ENCODE measurements at places on chromosomes 4 and X.
A peak's percentile ranks its signal among the peaks of the same experiment; 100 is the strongest.

- DNase-seq, result no peak
These were observed 227.2 kb downstream of the APBB2 start for GRCh38 chr4:40987151-40987550.

GRCh38 chr4:140615451-140615850, 46.7 kb upstream of the UCP1 start:
- DNase-seq, result no peak

DNA sequence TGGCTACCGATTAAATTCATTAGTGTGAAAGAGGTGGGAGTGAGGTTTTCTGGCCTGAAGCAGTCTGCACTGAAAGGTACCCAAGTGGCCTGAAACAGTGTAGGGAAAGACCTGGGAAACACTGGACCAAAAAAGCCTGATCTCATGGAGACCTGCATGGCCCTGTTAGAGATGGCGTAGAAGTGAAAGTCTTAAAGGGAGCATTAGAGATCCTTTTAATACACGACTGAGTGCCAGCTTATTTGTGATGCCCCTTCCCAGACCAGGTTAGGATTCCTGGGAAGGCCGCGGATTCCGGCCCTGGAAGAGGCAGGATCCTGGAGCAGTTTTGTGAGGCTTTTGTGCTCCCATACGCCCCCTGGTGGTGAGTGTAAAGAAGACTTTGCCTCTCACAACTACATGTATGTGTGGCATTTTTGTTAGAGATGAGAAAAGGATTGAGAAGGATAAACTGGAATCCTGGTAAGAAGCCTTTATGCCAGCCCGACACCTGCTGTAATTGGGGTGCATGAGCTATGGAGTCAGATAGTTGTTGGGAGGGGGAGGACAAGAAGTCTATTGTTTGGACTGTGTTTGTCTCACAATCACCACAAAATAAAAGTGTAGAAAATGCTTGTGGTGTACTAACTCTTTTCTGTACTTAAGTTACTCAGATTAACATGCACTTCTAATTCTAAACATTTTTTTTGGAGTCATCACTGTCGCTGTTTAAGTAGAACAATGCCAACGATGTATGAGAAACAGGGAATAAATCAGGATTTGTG, 54.0 kb downstream of the JADE1 start:
- DNase-seq, result peak; percentile 53

DNA sequence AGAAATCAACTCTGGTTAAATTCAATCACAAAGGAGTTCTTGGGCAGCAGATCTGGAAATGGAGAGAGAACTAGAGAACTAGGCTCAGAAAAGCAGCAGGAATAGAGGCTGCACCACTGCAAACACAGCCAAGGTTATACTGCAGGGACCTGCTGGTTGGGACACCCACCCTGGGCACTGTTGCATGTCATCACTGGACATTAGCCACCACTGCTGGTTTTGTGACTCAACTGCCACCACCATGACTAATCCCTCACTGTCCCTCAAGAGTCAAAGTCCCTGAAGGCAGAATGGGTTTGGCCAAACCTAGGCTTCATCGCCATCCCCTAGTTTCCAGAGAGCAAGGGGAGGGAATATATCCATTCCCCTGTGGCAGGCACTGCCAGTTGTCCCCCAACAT, 38.1 kb upstream of the IRAK1 start:
- DNase-seq, result no peak

GRCh38 chr4:78806943-78807460, 30.9 kb downstream of the BMP2K start:
- DNase-seq, result no peak

- DNase-seq, result no peak
These were observed 216.3 kb upstream of the PCDH18 start for GRCh38 chr4:137748616-137749015.

GRCh38 chr4:186953599-186954260, 230.1 kb upstream of the FAT1 start:
- no peak for DNase-seq

DNA sequence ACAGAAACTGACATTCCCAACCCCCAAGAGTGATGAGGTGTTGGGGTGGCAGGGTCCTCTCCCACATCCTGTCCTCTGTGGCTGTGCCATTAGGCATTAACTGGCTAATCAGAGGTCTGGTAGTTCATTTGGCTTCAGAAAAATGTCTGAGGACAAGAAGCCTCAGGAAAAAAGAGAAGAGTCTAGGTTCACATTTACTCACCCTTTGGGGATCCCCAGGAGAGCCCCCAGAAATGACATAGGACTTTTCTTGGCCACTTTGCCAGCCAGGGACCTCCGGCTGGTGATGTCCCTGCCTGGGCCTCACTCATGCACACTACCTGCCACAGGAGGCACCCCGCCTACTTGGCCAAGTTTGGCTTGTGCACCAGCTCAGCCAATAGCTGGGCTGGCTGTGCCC, 173.0 kb downstream of the RBM46 start:
- DNase-seq, result no peak

GRCh38 chr4:99669084-99669483, 11.5 kb upstream of the C4orf54 start:
- DNase-seq, result no peak

- no peak for DNase-seq
These were observed 123.5 kb downstream of the DCHS2 start for GRCh38 chr4:154368060-154368459.

DNA sequence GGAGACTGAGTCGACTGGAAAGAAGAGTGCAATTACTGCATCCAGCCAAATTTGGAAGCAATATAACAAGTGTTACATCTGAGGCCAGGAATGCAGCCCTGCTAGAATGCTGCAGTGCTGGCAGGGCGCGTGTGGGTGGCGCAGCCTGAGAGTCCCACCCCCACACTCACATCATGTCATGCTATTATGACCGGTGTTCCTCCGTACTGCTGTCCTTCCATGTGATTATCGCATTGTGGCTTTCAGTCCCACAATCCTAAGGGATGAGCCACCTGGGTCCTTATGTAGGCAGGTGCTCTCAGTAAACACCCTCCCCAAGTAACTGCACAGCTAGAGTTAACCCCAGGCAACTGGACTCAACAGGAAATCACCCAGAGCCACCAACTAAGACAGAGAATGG, 122.6 kb upstream of the CPEB2 start:
- DNase-seq, result no peak

- DNase-seq, result no peak
These were observed 19.0 kb upstream of the DDX60 start for GRCh38 chr4:168337550-168337940.

- DNase-seq, result no peak
These were observed at the start of gene GLOD5 for GRCh38 chrX:48761674-48762471. Gene GLOD5 (plus strand): TSS chrX:48761747. CDS start chrX:48761791, 44 bp downstream.

GRCh38 chrX:101550362-101550750, at the start of gene ARMCX1:
Gene ARMCX1 (plus strand): TSS chrX:101550547. CDS start chrX:101552931, 2,384 bp downstream.
- no peak for DNase-seq

GRCh38 chr4:108005807-108006206, 16.1 kb downstream of the HADH start:
- no peak for DNase-seq

DNA sequence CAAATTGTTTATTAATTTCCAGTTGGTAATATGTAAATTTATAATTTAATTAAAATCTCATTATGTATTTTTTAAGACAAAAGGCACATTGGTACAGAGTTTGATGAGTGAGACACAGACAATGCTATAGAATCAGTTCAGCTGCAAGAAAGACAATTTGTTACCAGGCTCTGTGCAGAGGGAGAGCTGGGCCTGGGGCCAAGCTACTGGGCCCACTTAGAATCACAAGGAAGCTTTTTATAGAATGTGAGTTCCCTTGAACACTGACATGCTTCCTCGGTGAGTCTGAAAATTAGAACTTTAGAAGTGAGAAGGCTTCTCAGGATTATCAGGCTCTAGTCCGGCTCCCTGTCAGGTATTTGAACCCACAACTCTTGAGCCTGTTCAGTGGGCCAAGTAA, 129.0 kb downstream of the AFF2 start:
- no peak for DNase-seq

DNA sequence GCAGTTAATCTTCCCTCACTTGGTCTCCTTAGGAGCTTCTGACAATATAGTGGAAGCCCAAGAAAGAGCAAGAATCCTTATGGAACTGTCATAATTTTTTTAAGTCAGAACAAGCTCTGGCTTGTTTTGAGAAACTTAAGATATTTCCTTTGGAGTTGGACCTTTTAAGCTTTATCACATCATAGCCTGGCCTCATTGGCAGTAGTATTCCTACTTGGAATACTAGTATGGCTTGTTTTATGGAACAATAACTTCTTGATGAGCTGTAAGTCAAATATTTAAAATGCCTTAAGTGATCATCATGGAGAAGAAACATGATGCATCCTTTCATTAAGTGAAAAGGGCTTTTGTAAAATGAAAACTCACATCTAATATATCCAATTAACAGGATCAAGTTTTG, 78.0 kb upstream of the NRK start:
- DNase-seq, result no peak

DNA sequence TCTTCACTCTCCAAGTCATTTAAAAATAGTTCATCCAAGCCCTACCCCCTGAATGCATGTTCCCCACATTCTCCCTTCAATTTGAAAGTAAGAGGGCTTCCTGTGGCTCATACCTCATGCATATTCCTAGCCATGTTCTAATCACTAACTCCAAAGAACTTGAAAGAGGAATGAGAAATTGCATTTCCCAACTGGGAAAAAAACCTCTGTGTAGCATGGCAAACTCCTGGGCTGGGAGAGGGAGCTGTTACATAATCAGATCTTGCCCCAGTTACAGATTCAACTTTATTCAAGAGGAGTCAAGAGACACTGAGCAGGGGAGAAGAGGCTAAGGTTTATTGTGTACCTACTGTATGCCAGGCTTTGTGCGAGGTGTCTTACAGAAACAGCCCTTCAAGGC, 90.2 kb downstream of the SLC2A9 start:
- no peak for DNase-seq

GRCh38 chrX:24876530-24877287, 139.1 kb downstream of the ARX start:
- no peak for DNase-seq

- DNase-seq, result no peak
These were observed 135.0 kb downstream of the REELD1 start for GRCh38 chr4:146349306-146349705.

DNA sequence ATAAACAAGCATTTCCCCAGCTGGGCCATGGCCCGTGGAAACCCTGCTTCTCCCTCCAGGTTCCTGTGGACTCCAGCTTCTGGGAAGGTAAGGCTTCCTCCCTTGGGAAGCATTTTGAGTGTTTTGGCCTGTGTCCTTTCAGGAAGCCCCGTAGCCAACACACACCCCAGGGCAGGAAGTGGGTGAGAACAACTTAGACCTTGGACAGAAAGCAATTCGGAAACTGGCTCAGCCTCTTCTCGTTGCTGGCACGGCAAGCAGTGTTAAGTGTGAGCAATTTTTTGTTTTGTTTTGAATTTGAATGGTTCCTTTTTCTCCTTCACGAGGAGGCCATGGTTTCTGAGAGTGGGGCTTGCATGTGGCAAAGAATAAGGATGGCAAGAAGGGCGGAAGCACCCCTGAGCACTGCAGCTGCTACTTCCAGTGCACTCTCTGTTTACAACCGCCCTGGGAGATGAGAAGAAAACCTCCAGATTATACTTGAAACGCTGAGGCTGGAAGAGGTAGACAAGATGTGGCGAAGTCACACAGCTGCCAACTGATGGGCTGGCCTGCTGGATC, 14.1 kb upstream of the CYTL1 start:
- no peak for DNase-seq

GRCh38 chrX:1741816-1742394, 127.0 kb downstream of the ASMT start:
- DNase-seq, result no peak

DNA sequence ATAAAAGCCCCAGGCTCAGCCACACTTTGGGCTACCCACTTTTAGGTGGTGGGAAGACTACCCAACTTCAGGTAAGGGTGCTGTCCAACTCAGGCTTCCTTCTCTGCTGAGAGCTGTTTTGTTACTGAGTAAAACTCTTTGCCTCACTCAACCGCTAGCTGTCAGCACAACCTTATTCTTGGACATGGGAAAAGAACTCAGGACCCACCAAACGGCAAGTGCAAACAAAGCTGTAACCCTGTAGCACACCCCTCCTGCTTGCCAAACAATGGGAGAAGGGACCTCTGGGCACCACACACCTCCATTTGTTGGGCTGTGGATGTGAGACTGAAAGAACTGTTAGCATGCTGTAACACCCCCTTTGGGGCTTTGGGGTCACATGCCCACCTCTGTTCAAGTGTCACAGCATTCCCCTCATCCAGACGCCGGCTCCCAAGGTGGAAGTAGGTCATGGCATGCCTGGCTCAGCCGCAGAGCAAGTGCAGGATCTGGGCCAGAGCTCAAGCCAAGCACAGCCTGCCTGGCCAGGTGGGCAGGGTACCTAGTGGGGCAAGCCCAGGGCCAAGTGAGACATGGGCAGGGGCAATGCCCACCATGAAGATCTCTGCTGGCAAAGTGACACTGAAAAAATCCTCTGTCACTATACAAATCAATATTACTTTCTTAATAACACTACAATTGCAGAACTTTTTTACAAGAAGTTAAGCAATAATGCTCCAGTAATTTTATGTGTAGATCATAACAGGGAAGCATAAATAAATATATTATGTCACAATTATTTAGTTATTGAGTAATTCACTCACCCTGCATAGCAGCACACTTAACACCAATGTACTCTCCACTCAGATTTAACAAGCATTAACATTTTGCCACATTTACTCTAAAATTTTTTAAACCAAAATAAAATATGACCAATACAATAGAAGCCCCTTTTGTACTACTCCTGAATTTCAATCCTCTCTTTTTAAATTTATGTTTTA, 107.2 kb downstream of the TBCK start:
- DNase-seq, result no peak

- DNase-seq, result no peak
These were observed 363.6 kb upstream of the FAM241A start for GRCh38 chr4:111781611-111782010.

GRCh38 chr4:113293043-113293560, 243.6 kb downstream of the ANK2 start:
- DNase-seq, result no peak

GRCh38 chr4:31086756-31087330, 366.7 kb downstream of the PCDH7 start:
- no peak for DNase-seq

DNA sequence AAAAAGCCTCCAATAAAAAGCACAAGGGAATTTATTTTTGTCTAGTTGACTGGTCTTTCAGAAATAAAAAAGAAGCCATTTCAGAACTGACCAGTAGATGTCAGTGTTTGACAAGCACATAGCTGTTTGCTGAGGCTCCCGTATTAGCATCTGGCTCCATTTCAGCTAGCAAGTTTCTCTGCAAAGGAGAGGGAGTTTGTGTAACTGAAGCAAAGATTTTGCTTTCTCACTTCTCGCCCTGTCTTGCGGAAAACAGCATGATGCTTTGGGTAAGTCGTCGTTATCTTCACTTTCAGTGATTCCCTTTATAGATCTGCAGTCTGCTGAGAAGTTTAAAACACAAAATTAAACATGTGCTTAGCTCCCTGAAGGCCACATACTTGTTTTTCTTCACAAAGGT, 85.5 kb downstream of the CT47B1 start:
- DNase-seq, result no peak

GRCh38 chrX:120380699-120381098, 18.8 kb downstream of the ATP1B4 start:
- DNase-seq, result no peak

DNA sequence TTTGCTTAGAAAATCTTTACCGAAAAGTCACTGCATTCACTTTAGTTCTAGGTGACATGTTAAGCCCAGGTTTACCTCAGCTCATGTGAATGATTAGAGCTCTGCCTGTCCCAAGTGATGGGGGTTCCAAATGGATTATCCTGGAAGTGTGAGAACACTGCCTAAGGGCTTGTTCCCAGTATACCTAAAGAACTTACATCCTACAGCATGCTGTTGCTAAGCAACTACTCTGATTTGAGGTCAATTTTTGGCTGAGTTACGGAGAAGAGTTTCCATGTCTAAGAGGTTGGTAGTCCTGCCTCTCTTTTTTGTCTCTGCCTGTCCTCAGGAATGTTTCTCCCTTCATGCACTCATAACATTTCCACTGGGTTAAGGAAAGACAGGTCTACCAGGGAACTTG, 67.6 kb upstream of the UGT2B15 start:
- no peak for DNase-seq

Data from stimulated activated CD8-positive, alpha-beta memory T cell treated with anti-CD3 and anti-CD28 coated beads, Interleukin-7, amount 100 ng/mL, for 1 hour (primary cell).